ENCODE measurements at places on chromosomes 7 and 10.

DNA sequence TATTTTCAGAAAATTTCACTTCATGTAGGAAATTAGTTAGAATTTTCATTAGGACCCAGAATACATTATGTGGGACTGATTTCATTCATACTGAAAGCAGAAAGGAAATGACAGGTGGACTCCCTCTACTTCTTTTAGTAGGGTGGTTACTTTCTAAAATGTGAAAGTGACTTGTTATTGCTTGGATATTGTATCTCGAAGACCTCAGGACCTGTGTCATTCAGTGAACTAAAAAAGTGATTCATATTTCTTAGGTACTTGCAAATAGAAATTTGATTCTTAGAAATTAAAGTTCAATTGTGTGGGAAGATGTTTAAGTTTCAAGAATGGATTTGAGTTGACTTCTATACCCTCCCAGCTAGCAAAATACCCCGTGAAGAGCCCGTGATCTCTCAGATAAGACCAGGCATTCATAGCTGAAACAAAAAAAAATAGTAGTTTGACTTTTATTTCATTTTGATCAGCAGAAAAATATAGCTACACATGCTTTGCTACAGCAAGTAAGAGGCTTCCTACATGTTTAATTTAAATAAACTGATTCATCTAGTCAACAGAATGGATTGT, 1037.1 kb downstream of the GATA3 start:
- no peak for DNase-seq

- no peak for DNase-seq
Observed at GRCh38 chr7:12888717-12889116, 201.3 kb downstream of the ARL4A start.

GRCh38 chr10:123909866-123910265, 18.3 kb upstream of the CPXM2 start:
- no peak for DNase-seq

GRCh38 chr10:93554760-93555432, 11.6 kb upstream of the FFAR4 start:
- no peak for DNase-seq

GRCh38 chr10:120174491-120174890, 282.0 kb downstream of the SEC23IP start:
- DNase-seq, result no peak

- DNase-seq, result no peak
Observed at GRCh38 chr7:40698214-40698920, 563.6 kb downstream of the SUGCT start.

DNA sequence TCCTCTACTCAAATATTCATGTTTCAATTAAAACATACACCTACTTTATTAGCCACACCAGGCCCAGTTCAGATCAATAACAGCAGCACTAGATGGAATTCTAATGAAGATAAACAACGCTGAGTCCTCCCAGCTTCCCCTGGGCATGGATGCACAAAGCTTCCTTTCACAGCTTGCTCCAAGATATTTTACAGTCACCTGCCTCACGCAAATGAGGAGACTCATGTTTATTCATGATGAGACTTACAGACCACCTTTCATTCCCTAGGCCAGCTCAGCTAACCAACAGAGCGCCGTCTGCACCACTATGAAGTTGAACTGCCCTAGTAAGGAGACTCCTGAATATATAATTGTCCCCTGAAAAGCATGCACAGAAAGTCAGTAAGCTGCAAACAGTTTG, 283.0 kb upstream of the AOAH start:
- DNase-seq, result no peak

DNA sequence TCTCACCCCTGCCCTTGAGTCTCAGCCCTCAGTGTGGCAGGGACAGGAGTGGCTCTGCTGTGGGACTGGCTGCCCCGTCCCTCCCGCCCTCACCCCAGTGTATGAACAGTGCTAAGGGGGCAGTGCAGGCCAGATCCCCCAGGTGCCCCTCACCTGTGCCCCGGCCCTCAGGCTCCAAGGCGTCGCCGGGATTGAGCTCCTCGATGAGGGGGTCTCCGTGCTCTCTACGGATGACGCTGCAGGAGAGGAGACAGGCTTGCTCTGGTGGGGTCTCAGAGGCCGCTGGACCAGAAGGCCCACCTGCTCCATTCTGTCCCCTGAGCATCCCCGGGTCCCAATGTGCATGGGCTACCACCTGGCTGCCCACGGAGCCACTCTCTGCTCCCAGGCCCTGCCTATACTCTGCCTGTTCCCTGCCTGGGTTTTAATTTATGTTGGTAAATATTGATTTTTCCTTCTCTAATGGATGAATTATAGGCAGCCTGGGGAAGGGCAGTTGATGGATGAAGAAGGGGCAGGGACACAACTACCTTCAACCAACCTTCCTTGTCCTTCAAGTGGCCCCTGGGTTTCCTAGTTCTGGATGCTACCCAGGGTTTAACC, 47.2 kb downstream of the GOLGA7B start:
- DNase-seq, result no peak

- no peak for DNase-seq
Observed at GRCh38 chr10:28459453-28460144, 73.3 kb upstream of the WAC start.

DNA sequence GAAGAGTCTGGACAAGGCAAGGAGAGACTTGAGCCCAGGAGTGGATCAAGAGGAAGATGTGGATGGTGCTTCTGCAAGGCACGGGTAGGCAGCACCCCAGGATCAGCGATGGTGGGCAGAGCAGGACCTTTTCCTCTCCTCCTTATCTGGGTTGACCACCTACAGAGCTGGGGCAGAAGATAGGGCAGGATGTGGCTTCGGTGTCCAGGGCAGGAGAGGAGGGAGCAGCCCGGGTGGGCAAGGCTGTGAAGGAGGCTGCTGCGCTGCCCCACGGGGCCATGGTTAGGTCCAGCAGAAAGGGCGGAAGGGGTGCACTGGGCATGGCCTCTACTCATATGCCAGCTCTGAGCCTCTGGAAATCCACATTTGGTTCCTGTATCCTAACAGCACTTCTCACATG, 20.0 kb upstream of the PARP12 start:
- no peak for DNase-seq

DNA sequence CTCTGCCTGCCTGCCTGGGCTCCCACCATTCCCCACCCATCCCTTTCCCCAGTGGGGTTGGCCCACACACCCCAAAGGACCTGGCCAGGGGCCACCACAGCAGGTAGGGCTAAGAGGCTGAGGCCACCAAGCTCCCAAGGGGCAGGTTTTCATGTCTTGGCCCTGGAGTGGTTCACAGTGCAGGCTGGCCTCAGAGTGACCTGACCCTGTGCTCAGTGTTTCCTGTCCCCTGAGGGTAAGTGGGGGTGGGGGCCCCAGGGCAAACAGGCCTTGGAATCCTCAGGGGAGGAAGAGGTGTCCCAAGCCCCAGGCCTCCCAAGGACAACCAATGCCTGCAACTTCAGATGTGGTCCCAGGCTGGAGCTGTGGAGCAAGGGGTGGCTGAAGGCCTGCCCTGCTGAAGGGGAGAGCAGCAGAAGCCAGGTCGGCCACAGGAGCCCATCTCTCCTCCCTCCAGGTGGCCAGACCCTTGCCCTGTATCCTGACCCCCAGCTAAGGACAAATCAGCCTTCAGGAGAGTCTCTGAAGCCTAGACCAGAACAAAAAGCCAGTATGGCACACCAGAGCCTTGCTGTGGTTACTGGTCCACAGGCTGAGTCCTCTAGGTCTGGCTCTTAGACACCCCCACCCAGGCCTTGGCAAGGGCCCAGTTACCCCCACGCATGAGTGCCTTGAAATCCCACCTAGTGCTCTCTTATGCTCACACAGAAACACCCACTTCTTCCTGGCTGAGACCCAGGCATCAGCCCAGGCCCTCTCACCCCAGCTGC, 27.6 kb downstream of the POLL start:
- no peak for DNase-seq

DNA sequence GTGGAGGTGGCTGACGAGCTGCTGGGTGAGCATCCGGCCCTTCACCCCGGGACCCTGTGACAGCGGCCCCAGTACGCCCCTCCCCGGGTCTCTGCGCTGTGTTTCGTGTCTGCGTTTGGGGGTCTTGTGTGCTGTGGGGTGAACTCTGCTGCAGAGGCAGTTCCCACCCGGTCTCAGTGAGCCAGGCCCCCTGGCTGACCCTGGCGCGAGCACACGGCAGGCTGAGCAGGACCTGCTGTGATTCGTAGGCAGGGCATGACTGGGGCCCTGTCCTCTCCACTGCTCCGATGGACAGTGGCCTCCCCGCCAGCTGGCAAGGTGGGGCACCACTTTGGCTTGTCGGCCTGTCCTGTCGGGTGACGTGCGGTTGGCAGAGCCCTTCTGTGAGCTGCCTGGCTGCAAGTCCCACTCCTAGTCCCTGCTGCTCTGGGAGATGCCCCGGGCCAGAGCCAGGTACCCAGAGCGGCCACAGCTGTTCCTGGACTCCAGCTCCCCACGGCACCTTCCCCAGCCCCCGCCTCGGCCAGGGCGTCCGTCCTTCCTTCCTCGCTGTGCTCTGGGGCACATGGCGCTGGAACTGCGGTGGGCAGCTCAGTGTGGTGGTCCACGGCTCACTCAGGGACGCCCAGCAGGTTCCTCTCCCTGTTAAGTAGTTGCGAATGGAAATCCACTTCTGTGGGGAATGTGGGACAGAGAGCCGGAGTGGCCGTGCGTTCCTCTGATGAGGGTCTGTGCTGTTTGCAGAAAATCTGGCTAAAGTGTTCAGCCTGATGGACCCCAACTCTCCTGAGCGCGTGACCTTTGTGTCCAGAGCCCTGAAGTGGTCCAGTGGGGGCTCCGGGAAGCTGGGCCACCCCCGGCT, 10.5 kb downstream of the GET4 start:
- DNase-seq, result no peak

DNA sequence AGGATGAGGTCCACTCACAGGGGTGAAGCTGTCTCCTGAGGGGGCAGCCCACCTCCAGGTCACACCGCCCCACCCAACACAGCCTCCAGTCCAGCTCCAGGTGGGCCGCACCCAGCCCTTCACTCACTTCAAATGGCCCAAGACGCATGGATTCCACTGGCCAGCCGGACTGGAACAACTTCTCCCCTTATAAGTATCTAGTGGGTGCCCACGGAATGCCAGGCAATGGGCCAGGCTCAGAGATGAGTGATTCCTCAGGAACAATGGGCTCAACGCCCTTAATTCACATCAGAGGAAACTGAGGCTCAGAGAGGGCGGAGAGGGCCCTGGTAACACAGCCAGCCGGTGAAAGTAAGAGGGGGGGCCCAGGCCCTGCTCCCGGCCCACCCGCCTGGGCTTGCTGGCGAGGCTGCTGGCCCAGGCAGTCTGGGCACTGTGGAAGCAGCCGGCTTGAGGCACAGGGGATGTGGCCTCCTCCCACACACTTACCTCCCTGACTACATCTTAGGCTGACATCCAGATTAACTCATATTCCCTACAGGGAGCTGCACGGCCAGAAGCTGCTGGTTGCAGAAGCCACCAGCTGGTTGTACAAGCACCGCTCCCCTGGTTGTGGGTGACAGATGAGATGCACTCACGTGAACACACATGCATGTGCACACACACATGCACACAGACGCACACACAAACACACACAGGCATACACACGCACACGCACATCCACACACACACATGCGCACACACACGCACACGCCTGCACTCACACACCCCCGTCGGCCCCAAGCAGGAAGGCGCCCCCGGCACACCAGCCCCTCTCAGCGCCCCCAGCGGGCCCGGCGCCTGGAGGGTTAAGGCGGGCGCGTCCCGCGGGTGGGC, 1.0 kb upstream of the FAM20C start:
- no peak for DNase-seq

DNA sequence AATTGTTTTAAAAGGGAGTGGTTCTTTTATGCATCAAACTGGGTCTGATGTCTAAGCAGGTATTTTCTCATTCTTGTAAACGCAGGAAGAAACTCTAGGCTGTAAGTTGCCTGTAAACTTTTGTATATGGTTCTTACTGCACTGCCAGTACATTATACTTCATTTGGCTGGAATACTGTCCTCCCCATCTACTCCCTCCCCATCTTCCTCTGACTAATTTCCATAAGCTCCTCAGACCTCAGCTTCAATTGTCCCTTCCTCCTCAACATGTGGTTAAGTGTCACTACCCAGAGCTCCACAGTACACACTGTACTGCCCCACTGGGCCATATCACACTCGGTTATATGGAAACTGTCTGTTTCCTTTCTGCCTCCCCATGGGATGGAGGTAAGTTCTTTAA, 161.4 kb upstream of the MDFIC start:
- DNase-seq, result no peak

DNA sequence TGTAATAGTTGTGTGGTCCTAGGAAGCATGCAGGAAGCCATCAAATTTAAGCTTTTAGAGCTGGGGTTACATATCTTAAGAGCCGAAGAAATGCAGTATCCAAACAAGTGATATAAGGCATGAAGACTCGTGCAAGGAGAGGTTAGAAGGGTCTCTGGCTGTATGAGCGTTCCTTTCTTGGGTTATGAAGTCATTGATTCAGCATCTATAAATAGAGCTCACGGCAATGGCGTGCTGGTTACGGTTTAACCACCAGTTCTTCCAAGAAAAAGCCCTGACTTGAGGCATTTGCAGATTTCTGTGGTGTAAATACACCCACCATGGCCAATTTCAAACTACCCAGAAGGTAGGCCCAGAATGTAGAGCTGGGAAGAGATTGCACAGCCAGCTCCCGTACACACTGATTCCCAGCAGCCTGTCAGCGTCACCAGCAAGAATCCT, 72.0 kb upstream of the KAT6B start:
- no peak for DNase-seq

GRCh38 chr7:143256932-143257331, 6.3 kb upstream of the GSTK1 start:
- DNase-seq, result no peak

GRCh38 chr10:51137756-51138529, 63.7 kb downstream of the PRKG1 start:
- DNase-seq, result no peak

DNA sequence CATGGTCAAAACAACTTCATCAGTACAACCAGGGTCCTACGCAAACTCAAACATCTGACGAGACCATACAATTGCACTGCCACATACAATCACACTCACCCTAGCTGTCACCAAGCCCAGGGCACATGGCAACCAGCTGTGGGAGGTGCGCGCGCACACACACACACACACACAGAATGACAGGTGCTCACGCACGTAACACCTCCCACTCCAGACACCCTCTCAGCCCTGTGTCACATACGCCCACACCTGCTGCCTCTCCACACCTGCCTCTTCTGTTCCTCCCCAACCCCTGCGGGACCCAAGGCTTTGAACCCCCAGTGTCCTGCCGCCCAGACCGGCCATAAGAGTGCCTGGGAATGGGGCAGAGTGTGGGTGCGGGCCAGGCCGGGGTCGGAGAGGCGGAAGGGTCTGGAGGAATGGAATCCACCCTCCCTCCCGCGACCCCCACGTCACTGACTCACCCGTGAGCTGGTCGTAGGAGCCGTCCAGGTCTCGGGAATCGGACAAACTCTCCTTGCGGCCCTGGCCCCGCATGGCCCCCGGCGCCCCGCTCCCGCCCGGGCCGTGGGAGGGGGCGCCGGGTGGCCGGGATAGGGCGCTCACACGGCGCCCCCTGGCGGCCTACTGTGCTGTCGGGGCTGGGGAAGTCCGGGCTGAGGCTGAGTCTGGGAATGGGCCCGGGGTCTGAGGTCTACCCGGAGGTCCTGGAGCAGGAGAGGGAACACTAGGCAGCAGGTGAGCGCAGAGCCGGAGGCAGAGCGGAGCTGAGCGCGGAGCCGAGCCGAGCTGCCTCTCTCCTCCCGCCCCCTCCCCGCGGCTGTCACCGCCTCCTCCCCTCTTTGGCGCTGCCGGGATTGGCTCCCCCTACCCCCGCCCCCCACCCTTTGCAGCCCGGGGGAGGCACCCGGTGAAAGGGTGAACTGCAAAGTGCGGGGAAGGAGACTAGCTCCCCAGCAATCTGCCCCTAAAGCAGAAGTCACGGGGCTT, at the start of gene KCNIP2:
Gene KCNIP2, minus strand, starts transcription at position 769 of the 990 bp plus-strand sequence. Its CDS starts 232 bp downstream, at position 537.
- DNase-seq, result no peak

GRCh38 chr10:5685764-5686240, 1.2 kb downstream of the TASOR2 start:
- DNase-seq, result no peak

Data from esophagus squamous epithelium (tissue), 5 donors.